ELR (cell line): ENCODE measurements at places on chromosomes 7 and 10.

DNA sequence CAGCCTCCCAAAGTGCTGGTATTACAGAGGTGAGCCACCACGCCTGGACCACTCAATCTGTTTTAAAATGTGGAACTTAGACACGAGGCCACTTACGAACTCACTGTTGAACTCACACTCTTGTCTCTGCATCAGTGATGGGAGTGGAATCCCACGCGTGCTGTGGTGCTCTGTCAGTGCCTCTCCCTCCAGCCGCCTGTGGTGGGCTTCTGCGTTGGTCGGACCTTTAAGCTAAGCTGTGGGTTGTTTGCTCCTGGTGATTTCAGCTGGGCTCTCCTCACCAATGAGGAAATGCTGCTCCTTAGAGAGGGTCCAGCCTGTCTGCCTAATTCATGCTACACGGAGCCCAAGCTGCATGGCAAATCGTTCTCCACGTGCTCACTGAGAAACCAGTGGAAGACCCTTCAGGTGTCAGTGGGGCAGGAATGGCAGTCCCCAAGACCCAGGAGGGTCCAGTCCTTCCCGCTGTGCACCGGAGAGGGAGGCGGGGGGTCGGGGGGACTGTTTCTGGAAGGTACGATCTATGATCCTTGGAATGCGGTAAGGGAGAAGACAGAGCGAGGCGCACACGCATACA is 17.9 kb upstream of the PRKAR1B start:
- DNase-seq = no peak

- peak; percentile 14 for DNase-seq
Measured at GRCh38 chr7:66739953-66740301, 606 bp upstream of the RABGEF1 start.

GRCh38 chr7:7884855-7885254 is 83.7 kb upstream of the GLCCI1 start:
- peak; percentile 20 for DNase-seq

DNA sequence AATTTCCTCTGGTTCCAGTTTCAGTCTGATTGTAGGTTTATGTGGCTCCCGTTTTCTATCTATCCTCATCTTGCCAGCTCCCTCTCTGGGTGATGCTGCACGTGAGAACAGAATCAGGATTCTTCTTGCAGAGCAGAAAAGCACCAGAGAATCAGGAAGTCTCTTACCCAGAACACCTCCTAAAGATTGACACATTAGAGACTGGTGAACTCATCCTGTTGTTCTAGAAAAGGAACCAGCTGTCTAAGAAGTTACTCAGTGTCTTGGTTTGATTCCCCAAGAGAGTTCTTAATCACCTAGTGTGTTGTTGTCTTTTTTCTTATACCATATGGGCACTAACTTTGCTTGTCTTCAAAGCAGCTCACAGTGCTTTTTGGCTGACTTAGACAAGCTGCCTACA is 152.4 kb downstream of the DGKI start:
- no peak for DNase-seq

- DNase-seq = no peak
Measured at GRCh38 chr7:157757776-157758467, 421.1 kb downstream of the DNAJB6 start.

DNA sequence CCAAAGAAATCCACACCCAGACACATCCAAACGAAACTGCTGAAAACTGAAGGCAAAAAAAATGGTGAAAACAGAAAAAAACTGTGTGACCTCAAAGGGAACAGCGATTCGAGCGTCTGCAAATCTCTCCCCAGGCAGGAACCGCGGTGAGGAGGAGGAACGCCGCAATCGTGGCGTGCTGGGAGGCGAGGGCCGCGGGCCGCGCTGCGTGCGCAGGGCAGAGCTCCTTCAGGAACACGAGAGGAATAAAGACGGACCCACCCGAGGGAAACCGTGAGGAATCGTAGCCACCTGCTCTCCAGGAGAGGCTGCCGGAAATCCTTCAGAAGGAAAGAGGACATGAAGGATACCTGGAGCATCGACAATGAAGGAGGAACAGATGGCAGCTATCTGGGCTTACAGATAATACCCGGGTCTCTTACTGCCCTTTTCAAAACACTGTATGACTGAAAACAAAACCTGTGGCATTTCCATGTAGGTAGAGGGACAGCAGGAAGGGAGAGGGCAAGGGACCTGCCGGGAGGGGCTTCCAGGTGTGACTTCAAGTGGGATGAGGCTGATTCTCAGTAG is 266.0 kb downstream of the MAD1L1 start:
- DNase-seq = no peak

DNA sequence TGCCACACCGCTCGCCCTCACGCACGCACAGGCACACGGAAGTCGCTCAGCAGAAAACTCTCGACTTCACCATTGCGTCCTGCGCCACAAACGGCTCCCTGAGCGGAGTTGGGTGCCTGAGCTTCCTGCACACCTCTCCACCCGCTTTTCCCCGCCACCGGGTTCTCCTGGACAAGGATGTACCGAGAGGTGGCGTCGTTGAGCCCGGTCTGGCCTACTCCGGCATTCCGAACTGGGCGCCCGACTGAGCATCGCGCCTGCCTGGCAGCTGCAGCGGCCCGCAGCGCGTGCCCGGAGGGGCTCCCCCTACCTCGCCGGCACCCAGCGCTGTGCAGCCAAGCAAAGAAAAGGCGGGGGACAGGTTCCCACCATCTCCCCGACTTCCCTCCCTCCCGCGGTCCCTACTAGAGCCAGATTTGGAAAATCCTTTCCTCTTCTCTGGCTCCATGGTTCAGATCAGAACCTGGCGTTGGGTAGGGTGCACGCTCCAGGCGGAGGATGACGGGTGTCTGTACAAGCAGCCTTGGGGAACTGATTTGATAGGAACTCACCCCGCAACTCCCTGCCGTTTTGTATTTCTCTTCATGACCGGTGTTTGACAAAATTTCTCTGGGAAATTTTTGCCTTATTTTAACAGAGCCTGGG is 1.7 kb downstream of the SORCS3 start:
- peak; percentile 44 for DNase-seq

- DNase-seq = no peak
Measured at GRCh38 chr7:47303695-47304453, 278.0 kb downstream of the TNS3 start.

GRCh38 chr7:50915621-50916020 is 132.9 kb upstream of the GRB10 start:
- no peak for DNase-seq

GRCh38 chr10:117216611-117217195 is 19.4 kb downstream of the KCNK18 start:
- peak; percentile 73 for DNase-seq

DNA sequence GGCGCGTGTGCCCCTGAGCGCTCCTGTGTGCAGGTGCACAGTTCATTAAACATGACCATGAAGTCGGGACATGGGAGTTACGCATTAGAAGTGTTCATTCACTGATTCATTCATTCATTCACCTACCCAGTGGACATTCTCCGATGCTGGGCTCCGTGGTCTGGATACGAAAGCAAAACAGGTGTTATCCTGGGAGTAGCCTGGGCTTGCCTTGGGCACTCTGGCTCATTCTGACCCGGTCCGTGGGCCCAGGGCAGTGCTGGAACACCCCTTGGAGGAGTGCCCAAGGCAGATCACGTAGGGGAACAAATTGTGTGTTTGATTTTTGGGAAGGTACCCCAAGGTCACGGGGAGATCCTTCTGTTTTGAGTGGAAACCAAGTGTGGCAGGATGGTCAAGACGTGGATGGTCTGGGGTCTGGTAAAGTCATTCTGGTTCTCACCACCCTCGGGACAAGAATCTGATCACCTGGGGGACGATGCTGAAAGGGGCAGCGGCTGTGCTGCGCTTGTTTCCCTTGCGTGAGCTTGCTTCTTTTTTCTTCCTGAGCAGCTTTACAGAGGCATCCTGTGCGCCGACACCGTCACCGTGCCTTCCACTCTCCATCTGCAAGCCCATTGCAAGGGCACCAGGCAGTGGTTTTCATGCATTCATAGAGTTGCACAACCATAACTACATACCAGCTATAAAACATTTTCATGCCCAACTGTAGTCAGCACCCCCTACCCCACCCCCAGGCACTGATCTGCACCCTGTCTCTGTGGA is 10.1 kb downstream of the ELFN1 start:
- DNase-seq = no peak

GRCh38 chr7:121547544-121548092 is 151.5 kb upstream of the FAM3C start:
- peak; percentile 79 for DNase-seq

DNA sequence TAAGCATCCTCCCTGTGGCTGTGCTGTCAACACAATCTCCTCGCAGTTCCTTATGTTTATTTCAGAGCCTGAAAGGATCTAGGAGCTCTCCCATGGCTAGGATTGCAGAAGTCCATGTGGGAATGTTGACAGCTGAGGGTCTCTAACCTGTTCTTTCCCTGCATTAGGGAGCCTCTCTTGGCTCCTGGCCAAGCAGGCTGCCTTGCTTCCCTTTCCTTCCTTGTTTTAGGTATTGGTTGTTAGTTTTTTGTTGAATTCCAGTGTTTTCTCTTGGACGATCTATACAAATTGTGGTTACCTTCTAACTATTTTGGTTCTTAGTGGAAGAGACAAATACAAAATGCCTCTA is 171.8 kb downstream of the MLLT10 start:
- no peak for DNase-seq

DNA sequence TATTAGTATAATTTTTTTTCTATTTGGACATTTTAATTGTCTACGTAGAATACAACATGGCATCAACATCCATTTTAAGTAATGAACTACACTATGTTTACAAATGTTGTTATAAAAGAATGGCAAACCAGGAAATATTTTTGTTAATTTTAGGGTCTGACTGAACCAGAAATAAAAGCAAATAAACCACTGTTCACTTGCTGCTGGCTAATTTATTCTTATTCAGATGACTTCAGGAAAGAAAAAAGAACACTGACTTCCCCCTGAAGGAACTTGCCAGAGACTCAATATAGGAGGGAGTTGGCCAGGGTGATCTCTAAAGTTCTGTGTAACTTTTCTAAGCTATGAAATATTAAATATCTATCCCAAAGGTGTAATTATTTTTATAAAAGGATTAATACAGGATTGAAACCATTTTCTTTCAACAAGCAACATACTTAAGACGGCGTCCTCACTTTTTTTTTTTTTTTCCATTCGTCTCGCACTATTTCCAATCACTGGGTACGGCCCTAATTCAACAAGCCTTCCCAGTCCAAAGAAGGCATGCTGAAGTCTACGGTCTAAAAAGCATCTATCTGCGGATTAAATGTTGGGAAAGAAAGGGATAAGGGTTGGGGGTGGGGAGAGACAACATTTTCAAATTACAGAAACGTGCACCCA is 1.2 kb downstream of the USP6NL start:
- no peak for DNase-seq

- no peak for DNase-seq
Measured at GRCh38 chr10:95661818-95662217, 5.3 kb upstream of the ALDH18A1 start.

DNA sequence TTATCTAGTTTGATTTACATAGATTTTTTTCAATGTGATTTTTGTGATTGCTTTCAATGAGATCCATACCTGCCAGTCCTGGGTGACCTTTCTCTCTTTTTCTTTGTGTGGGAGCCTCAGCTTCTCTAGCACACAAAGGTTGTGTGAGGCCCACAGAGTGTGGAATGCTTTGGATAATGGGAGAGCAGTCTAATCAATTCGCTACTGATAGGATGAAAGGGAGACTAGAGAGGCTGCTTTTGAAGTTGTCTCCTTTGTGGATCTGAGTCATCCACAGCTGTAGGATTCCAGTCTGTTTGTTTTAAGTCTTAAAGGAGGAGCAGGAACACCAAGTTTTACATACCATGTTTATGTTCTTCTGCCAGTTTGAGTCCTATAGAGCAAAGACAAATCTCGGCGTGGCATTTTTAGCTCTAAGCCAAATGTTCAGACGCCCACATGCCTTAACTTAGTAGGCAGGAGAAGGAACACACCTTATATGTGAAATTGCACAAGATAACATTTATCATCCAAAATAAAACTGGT is 330.0 kb downstream of the ARL4A start:
- peak; percentile 73 for DNase-seq

DNA sequence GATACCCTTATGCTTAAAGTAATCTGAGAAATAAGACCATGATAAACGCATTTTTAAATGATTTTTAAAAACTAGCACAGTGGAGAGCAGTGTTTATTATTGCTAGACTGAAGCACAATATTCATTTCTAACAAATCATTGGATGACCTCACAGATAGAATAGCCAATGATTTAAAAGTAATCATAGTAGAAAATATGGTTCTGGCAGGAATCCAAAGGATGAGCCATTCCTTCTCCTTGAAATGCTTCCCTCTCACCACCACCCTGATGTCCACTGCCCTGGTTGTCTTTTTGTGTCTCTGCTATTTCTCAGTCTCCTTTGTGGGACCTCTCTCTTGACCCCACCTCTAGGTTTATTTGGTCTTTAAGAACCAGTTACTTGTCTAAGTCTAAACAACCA is 64.9 kb downstream of the PRKG1 start:
- peak; percentile 37 for DNase-seq

DNA sequence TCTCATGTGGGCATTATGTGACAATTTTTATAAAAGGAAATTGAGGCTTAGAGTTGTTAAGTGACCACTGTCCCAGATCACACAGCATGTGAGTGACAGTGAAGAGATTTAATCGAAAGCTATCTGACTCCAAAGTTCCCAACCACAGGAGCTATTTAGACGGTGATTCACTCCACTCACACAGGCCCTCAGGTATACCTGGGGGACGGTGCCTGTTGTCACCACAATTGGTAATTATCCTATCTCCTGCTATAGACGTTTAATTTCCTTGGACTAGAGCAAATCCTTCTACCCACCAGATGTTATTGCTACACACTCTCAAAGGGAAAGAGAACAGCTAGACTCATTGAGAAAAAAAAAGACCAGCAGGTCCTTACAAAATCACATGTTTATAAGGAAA is 145.5 kb downstream of the KLF6 start:
- DNase-seq = no peak

DNA sequence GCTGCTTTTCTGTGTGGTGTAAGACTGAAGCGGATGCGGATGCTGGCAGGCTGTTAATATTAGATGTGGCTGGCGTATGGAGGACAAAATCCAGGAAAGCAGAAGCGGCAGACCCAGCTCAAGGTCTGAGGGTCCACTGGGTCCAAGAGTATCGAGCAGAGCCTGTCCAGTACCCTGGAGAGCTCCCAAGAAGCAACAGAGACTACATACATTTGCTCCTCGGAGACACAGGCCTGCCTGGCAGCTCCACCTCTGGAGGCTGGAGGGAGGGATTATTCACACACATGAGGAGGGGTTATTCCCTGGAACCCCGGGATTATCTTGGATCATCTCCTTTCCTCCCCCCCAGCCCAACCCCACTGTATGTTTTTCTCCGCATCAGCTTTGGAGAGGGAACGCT is 31.3 kb upstream of the LOXL4 start:
- DNase-seq = peak; percentile 26

- DNase-seq = no peak
Measured at GRCh38 chr10:90125456-90126255, 424.3 kb downstream of the KIF20B start.

GRCh38 chr7:141673346-141673745 is 28.6 kb downstream of the DENND11 start:
- no peak for DNase-seq

- DNase-seq = no peak
Measured at GRCh38 chr10:1643161-1643907, 94.0 kb downstream of the ADARB2 start.

- no peak for DNase-seq
Measured at GRCh38 chr10:37952043-37952755, 24.2 kb downstream of the ZNF25 start.

GRCh38 chr10:65273115-65273514 is 1652.7 kb upstream of the LRRTM3 start:
- DNase-seq = no peak
